ENCODE measurements at places on chromosomes 12 and 14.

GRCh38 chr14:52446355-52446754 lies 106.0 kb downstream of the TXNDC16 start:
- no peak for DNase-seq

DNA sequence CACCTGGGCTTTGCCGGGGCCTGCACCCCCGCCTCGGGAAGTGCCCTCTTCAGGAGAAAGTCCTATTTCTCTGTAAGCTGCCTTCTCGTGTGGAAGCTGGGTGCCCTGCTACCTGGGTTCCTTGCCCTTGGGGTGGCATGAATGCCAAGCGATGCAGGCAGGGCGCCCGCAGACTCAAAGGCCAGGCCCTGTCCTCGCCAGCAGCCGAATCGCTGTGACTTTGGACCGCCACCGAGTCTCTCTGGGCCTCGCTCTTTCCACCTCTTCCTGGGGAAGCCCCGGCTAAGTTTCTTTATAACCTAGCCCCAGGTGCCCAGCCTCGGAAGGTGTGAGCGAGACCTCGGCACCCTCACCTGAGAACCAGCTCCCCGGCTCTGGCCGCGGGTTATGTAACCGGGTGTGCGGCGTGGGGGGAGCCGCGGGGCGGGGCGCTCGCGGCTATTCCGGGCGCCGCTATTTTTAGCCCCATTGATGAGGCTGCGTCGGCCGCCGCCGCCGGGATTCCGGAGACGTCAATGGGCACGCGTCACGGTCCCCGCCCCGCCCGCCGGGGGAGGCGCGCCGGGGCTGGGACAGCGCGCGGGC lies 14.6 kb upstream of the NR4A1 start:
- peak; percentile 75 for DNase-seq

GRCh38 chr12:29534935-29535334 lies 37.4 kb upstream of the OVCH1 start:
- DNase-seq, result peak; percentile 26

DNA sequence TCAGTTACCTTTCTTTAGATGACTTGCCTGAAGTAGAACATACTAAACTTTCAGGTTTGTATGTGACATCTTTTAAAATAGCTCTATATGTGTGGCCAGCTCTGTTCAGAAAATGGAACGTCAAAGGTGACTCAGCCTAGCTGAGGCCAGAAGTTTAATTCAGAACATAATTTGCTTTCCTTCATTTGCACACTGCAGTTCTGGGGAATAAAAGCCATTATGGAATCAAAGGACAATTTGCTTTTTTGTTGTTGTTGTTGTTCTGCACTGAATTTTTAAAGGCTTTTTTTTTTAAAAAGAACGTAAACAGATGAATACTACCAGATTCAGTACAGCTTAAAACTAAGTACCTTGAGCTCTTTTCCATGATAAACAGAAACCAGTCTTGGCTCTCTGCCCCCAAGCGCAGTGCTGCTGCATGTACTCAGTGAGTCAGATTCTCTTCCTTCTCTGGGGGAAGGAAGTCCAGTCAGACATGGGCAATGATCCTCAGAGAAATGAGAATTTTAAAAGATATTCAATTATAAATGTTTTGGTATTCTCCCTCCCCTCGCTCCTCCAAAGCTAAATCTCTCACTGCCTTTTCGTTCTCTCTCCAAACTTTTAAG lies 644.2 kb downstream of the NOVA1 start:
- no peak for DNase-seq

- no peak for DNase-seq
Observed at GRCh38 chr12:93317227-93317626, 60.5 kb upstream of the NUDT4 start.

All from IMR-90 (cell line).